Activated naive CD8-positive, alpha-beta T cell treated with anti-CD3 and anti-CD28 coated beads, Interleukin-2, amount 10 ng/mL, durations not matched to agents 7 days and 5 days (primary cell): ENCODE measurements at places on chromosomes 7 and 10. TPM values are rescaled to one million over a fixed set of nuclear protein-coding genes. Genes with fewer than 3 reads are reported as not detected.
A peak's percentile ranks its signal among the peaks of the same experiment; 100 is the strongest.

Gene GDF2
- not detected for total RNA-seq

Gene SMKR1
- 2.1 TPM for total RNA-seq

Gene FIGNL1
- total RNA-seq = 28.4 TPM

GRCh38 chr10:10725196-10725595 lies 292.5 kb upstream of the CELF2 start:
- H3K27me3 ChIP-seq = no peaks in the 10 kb centered on the region
- no peak overlapping the region for H3K27ac ChIP-seq
- no peak for DNase-seq
- H3K4me3 ChIP-seq = no peak overlapping the region

Gene CYP2C8
- not detected for total RNA-seq

- no peaks in the 10 kb centered on the region for H3K36me3 ChIP-seq
- peaks cover 32% of the 10 kb centered on the region for H3K27me3 ChIP-seq
- H3K27ac ChIP-seq = peak overlapping the region; percentile 38
- DNase-seq = peak; percentile 44
These were observed 1.1 kb downstream of the MARVELD1 start for GRCh38 chr10:97714401-97715258.
